Stimulated activated CD8-positive, alpha-beta memory T cell treated with anti-CD3 and anti-CD28 coated beads, Interleukin-15, amount 100 ng/mL, for 24 hours (primary cell): ENCODE measurements at places on chromosomes 4 and X.

DNA sequence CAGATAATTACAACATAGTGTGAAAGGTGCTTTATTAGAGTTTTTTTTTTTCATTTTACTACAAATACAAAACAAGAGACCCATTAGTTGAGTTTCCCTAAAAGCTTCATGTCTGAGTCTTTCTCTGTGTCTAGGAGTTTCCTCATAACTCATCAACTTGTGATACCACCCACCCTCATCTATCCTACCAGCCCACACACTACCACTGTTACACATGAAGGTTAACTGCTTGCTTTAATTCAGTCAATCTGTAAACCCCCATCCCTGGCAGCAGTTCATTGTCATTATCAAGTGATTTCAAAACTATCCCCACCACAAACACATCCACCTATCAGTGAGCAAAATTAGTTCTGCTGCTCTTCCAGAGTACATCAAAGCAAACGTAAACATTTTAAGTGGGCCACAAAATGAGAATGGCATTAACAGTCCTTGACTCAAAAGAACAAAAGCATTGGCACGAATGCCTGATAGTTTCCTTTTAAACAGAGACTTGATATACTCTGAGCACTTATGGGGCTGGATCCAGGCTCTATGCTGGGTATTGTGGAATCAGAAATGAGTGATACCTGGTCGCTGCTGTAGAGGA is 331.6 kb upstream of the FAM241A start:
- no peak for DNase-seq

DNA sequence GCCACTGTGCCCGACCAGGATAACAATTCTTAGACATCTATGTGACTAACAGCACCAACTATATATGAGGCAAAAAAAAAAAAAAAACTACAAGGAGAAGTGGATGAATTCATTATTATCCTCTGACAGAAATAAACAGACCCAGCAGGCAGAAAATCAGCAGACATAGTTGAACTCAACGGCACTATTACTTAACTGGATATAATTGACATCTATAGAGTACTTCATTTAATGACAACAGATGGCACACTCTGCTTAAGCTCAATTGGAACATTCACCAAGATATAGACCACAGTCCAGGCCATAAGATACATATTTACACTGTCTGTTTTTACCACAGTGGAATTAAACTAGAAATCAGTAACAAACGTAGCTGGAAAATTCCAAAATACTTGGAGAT is 13.3 kb downstream of the CLDN22 start:
- no peak for DNase-seq

GRCh38 chr4:25320773-25321172 is 8.2 kb downstream of the ZCCHC4 start:
- no peak for DNase-seq

DNA sequence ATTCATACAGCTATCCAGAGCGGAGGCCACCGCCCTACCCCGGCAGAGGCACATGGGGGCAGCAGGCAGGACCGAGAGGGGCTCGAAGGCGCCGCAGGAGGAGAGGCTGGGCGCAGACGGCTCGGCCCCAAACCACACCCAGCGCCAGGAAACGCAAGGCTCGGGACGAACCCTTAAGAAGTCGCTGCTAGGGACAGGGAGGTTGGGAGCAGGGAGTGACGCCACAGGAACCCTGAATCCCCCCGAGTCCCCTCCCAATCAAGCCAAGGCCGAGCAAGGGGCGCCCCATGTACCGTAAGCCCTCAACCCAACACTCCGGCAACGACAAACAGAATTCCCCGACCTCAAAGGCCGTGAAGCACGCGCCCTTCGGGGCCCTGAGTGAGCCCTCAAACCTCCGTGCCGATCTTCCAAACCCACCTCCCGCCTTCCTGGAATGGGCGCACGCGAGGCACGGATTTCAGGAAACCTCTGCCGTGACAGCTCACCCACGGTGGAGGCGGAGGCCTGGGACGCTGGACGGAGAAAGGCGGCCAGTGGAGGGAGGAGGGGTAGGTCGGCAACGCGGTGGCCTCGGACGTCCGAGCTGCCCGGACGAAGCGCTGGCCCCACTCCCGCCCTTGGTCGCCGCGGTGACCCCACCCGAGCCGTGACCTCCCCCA is 1.8 kb downstream of the ZFYVE28 start:
- no peak for DNase-seq

GRCh38 chr4:145523117-145523516 is 41.5 kb downstream of the SMAD1 start:
- no peak for DNase-seq

DNA sequence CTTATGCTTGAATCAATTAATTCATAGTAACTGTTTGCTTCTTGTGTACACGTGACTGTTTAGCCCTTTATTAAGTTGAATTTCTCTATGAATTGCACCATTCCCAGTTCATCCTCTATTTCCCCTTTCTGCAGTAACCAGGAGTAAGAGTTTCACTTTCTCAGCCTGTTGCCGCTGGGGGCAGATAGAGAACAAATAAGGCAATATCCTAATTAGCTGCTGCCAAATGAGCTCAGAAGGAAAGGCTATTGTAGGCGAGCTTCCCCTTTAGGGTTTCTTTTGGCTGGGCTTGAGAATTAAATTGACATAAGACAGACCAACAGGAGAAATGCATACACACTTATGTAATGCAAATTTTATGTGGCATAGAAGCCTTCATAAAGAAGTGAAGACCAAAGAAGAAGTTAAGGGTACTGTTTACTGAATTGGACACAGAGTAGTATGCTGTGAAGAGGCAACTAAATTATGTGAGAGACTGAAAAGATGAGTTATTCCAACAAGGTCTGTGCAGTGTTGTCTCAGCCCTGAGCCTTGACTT is 1594.7 kb downstream of the TECRL start:
- no peak for DNase-seq

DNA sequence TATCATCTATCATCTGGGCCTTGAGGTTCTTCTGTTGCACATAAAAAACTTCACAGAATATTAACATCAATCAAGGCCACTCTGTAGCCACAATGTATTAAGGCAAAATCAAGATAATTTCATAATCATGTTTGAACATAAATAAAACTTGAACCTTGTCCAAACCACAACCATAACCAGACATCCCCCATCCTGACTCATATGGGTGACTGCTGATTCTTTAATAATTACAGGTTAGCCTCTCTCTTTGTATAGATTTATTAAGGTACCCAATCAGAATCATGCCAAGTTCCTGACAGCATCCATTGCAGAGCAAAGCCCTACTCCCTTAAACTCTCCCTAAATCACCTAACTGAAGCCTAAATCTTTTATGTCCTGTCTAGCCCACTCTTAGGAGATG is 16.7 kb upstream of the AREG start:
- no peak for DNase-seq

DNA sequence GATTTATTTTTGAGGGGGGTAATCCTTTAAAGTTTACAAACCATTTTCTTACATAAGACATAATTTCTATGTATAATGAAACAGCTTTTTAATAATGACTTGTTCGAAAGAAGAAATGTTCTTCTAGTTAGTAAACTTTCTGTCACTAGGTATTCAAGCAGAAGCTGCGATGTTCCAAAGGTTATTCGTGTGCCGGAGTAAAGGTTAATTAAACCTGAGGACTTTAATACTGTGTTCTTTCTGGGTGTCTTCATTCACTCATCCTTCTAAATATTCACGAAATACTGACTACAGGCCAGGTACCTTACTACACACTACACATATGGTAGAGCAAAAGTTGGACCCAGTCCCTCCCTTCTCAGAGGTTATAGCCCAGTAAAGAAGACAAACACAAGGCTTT is 96.7 kb downstream of the NR3C2 start:
- no peak for DNase-seq

DNA sequence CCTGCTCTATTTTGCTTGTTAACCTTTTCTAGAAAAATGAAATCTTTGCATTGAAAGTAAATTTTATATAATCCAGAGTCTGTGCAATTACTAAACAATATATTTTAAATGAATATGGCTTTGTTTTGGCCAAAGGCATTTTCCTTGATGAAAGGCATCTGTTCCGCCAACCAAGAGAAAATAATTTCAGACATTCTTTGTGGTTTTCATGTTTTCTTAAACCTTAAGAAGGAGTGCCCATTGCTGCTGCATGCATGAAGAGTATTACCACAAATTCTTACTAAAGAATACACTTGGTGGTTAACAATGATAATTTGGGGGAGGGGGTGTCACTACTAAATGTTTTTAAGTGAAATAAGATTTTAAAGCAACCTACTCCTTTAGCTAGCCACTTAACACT is 2.7 kb upstream of the PDGFC start:
- DNase-seq = no peak

DNA sequence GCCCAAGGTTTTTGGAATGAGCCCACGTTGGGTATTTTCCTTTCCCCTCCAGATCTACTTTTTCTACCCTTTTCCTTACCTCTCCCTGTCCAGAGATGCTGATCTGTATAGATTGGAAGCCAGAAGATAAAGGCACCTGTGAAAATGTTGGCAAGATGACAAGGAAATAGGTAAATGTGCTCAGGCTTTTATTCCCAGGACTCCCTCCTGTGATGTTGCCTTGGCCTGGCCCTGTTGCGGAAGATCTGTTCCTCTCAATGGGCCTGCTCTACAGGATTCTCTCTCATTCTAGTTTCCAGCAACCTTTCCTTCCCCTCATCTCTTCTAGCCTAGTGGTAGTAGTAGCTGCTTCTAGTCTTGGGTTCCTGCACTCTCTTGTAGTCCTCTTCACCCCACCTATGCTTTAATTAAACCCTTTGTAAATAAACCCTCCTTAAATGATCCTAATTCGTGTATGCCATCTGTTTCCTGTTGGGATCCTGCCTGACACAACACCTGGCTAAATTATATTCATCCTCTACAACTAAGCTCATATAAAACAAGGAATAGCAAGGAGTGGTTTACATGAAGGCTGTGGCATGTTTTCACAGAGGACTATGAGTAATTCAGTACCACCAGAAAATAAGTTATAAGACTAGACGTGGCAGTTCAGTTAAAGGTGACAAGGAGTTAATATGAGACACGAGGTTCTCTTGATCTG is 95.7 kb upstream of the MAOA start:
- DNase-seq = no peak

DNA sequence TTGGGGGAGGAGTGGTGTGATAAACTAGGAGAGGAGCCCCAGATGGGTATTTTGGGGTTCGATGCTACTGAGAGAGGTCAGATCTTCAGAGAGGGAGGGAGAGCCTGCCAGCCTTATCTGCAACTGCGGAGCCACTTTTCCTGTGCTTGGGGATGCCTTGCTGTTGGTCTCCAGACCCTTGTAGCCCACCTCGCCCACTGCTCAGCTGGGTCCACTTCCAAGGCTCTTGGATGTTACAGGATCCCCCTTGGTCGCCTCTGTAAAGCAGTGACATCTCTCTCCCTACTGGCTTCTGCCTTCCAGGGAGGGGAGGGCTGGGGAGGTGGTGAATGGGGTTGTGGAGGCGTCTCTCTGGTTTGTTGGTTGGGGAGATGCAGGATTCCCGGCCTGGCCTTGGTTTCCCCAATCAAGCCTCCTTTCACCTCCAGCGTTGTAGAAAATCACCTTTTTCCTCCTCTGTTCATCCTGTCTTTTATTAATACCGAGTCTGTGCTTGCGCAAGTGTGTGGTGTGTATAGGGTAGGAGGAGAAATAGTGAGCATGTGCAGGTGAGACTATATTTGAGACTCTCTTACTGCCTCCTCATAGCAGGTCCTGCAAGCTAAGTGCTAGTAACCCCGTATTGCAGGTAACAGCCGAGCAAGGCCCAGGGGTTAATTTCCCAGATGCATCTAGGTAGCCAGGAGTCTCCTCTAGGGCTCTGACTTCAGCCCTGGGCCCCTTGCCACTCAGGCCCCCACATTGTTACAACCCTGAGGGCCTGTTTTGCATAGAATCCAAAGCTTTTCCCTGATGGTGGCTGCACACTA is 337.4 kb downstream of the ARHGAP10 start:
- no peak for DNase-seq
